Hematopoietic multipotent progenitor cell treated with erythropoietin and hydrocortisone succinate and interleukin-3 and kit ligand, for 4 days (in vitro differentiated cells): ENCODE measurements at places on chromosomes 3 and 15.

GRCh38 chr3:183261151-183261724 is 8.2 kb downstream of the B3GNT5 start:
- no peak for DNase-seq

DNA sequence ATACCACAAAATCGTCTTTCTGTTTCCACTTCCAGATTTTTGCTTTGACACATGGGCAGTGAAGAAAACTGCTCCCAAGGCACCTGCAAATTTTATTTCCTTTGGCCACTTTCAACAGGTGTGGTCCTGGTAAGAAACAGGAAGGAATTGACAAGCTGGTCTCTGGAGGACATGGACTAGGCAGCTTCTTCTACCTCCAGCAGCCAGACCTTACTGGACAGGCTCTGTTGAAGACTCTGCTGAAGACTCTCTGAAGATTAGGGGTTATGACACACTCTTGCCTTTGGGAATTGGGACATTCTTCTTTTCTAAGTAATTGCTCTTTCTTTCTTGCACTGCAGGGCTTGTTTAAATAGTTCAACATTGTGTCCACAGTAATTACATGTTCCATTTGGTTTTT is 147.7 kb upstream of the DCBLD2 start:
- DNase-seq: no peak

DNA sequence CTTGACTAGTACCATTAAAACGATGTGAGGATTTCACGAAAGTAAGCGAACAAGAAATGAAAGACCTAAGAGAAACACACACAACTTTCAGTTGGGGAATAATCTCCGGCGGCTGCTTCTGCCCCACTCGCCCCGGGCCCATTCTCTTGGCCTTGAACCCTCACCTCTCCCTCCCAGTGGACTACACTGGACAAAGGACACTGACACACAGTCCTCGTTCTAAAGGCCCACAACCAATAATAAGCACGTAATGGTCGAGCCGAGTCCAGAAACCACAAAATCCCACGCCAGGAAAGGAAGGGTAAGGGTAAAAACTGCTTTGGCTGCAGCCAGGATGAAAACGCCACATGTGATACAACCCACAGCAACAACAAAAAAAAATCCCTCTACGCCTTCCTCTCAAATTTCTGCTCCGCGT is 469 bp downstream of the ZNF770 start:
- DNase-seq: no peak

- DNase-seq: no peak
Measured at GRCh38 chr3:27939521-27939920, 217.4 kb upstream of the EOMES start.

DNA sequence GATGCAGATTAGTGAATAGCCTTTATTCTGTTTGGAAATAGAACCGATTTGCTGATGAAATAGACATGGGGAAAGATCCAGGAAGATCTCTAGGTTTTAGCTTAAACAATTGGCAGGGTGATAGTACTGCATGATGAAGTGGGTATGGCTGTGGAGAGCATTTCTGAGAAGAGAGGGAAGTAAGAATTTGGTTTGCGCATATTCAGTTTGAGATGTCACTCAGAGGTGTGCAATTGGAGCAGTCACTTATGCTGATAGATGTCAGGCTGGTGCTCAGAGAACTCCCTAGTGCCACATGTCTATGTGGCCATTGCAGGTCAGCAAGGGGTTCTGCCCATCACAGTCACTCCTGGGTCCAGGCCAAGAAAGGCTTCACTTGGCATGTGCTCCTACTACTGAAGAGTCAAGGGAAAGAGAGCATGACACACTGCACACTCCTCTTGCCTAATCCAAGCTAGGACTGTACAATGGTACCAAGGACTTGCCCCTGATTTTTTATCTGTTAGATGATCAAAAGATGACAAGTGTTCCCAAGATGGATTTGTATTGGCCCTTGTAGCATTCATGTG is 57.2 kb upstream of the ST8SIA2 start:
- no peak for DNase-seq

DNA sequence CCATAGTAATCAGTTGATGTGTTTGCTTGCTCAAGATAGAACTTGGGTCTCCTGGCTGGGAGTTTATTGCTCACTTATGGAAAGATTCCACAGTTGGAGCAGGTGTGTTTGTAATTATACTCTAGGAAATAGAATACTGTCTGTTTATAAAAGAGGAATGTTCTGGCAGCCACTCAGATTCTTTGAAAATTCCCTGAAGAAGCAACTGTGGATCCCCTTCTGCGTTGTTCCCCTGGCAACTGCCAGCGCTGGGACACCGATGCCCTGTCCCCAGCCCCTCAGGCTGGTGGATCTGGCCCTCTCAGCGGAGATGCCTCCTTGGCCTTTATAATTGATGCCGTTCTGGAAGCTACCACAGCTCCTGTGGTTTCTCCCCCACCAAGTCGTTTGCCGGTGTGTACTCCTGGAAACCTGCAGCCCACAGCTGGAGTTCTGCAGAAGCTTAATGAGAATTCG is 225.9 kb downstream of the ITPR1 start:
- no peak for DNase-seq

DNA sequence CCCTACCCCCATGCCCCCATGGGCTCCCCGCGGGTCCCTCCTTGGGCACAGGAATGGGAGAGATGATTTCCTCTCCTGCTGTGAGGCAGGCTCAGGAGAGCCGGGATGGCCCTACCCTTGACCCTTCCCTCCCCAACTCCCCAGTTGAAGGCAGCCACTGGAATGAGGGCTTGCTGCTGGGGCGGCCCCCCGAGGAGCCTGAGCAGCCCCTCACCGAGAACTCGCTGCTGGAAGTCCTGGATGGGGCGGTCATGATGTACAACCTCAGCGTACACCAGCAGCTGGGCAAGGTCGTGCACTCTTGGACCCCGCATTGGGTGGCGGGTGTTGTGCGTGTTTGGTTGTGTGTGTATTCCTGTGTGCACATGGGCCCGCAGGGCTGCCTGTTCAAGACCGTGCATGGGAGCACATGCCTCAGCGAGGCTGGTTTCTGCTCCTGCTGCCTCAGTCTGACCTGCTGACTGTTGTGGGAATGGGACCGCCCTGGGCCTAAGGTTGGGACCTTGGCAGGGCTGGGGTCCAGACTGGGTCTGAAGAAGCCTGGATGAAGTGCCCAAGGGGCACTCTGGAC is 14.0 kb downstream of the AMIGO3 start:
- no peak for DNase-seq
